ENCODE measurements at places on chromosomes 13 and 19.
A peak's percentile ranks its signal among the peaks of the same experiment; 100 is the strongest.

- DNase-seq = peak; percentile 90
Measured at GRCh38 chr19:37902668-37903067, 3.7 kb downstream of the WDR87 start.

DNA sequence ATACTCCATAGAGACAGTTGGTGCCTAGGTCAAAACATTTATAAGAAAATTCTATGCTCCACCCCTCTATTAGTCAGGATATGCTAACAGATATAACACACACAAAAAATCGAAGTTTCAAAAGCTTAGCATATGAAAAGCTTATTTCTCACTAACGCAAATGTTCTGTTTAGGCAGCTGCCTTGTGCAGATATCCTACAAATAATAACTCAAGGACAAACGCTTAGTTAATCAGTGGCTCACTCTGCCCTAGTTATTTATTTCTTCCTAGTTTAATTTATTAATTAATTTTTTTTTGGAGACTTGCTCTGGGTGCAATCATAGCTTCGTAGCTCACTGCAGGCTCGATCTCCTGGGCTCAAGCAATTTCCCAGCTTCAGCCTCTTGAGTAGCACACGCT lies 259.7 kb upstream of the GPC6 start:
- no peak for DNase-seq

DNA sequence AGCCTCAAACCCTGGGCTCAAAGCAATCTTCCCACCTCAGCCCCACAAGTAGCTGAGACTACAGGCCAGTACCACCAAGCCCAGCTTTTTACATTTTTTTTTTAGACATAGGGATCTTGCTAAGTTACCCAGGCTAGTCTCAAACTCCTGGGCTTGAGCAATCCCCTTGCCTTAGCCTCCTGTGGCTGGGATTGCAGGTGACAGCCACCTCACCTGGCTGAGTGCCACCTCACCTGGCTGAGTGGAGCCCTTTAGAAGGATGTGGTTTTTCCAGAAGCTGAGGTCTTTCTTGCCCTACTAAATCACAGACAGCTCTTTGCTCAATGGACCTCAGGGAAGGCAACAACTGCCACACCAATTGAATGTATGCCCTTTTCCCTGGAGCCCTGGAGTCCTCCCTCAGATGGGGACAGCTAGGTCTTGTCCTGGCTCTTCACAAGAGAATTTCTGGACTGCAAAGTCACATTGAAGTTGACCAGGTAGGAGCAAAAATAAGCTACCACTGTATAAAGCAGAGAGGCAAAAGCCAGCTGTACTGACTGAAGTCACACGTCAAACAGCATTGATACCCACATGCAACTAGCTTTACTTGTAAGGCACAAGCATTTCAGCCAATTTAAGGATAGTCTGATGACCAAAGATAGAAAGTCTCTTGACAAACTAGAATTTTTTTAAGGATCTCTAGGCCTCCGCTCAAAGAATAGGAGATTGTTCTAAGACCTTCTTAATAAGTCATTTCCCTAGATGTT lies 14.0 kb downstream of the PDX1 start:
- DNase-seq = no peak

DNA sequence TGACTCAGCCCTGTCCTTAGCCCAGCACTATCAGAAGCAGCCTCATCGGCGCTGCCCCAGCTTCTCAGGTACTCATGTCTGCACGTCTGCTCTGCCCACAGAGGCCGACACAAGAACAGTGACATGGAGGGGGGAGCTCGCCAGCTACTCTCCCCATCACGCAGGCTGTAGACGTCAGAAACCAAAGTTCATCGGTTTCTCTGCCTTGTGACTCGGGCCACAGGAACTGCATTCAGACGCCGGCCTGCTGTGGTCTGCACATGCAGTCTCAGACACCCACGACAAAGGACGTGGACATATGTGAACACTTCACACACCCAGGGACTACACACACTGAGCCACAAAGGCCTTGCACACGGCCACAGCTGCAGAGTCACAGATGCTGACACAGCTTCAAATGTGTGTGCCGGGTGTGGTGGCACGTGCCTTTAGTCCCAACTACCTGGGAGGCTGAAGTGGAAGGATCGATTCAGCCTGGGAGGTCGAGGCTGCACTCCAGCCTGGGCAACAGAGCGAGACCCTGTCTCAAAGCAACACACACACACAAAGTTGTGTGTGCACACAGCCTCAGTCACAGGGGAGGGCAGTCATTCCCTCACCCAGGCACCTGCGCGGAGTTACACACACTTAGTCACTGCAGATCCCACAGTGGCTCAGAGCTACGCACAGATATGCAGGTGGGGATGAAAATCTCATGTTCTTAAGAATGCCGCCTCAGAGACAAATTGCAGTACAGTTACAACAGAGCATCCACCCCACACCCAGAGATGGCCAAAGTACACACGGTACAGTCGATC lies 4.9 kb upstream of the ZFP36 start:
- DNase-seq = peak; percentile 89

DNA sequence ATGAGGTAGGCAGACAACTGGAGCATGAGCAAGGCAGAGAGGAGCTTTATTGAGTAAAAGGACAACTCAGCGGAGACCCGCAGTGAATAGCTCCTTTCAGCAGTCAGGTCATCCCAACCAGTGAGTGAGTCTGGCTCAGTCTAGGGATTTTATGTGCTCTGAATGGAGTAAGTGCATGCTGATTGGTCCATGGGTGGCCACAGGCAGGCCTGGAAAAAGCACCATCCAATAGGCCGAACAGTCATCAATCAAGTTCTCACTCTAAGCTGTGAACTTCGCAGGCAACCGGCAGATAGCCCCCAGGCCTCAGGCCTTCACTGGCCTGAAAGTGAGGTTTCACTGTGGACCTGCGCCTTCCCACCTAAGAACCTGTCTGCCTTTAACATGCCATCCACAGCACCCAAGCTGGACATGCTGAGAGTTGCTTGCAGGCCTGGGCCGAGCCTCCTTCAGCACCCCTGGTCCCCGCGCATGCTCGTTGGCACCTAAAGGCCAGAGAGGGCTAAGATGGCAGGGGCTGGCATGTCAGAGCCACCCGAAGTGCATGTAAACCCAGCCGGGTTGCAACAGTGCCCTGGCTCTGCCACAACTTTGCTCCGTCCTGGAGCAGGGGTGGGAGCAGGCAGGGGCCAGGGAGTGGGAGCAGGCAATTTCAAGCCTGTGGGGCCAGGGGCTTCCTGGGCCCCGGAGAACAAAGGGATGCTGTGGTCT lies 698.7 kb downstream of the SLITRK1 start:
- no peak for DNase-seq

- no peak for DNase-seq
Measured at GRCh38 chr19:32652894-32653598, 21.9 kb downstream of the ANKRD27 start.

DNA sequence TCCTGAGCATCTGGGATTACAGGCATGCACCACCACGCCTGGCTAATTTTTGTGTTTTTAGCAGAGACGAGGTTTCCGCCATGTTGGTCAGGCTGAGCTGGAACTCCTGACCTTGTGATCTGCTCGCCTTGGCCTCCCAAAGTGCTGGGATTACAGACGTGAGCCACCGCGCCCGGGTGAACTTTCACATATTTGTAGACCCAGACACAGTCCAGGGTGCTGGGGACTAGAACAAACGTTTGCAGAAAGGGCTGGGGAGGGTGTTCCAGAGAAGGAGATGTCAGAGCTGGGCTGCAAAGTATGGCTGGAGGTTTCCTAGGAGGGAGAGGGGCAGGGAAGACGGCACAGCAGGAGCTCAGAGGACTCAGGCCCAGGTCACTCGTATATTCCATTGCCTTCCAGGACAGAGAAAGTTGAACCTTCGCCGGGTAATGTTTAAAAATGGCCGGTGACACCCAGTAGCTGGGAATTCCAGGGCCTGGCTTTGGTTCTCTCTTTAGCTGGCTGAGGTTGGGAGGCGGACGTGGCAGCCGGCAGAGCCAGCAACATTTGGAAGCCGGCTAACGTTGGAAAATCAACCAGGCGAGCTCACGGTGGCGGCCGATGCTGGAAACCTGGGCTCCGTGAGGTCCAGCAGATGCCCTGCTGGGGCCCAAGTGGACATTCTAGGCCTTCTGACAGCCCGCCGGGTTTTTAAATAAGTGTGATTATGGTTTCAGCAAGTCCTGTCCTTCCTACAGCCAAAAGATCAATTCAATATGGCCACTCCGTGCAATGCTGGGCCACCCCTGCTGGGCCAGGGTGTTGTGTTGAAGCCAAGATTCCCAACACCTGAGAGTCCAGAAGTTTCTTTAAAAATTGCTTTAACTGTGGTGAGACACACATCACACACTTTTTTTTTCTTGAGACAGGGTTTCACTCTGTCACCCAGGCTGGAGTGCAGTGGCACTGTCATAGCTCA lies 41.5 kb downstream of the NFIC start:
- no peak for DNase-seq

- DNase-seq = no peak
Measured at GRCh38 chr13:29782798-29783197, 67.6 kb downstream of the UBL3 start.

GRCh38 chr13:92767468-92767867 lies 459.1 kb upstream of the GPC6 start:
- DNase-seq = no peak

GRCh38 chr13:44668688-44669087 lies 92.6 kb upstream of the TSC22D1 start:
- DNase-seq = no peak

GRCh38 chr19:824885-825284 lies 2.8 kb upstream of the AZU1 start:
- no peak for DNase-seq

DNA sequence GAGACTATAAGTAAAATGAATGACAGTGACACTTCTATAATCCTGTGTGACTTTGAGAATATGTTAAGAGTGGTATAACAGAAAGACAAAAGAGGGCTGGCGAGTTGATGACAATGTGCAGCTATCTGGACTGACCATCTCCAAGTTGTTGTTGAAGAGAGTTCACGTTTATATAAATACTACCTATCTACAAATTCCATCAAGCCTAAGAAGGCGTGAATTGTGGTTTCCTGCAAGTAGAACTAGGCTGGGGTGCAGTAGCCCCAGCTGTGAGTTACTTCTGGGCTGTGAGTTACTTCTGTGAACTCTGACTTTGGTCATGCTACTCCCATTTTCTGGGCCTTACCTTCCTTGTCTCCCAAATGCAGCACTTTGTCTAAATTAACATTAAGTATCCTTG lies 561.0 kb downstream of the TBC1D4 start:
- DNase-seq = no peak

DNA sequence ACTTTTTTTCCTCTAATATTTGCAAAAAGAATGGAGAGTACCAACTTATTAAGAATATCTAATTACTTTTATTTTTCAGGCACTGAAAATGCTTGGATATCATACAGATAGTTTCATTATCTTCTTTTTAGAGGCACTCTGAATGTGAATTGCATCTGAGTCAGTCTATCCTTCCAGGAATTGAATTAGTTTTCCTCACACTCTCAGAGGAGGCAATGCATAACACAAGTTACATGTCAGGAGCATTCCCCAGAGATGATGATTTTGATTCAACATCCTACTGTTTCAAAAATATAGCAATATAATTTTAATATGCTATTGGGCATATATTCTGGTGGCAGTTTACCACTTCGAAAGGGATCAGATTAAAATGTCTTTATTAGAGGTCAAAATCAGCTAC lies 1315.4 kb downstream of the PCDH9 start:
- DNase-seq = no peak
